Activated CD4-positive, alpha-beta T cell treated with anti-CD3 and anti-CD28 coated beads, Interleukin-2, Interleukin-4, amounts not matched to agents 100 ng/mL and 50 ng/mL, durations not matched to agents 16 hours and 8 hours (primary cell): ENCODE measurements at places on chromosomes 16 and 17.
A peak's percentile ranks its signal among the peaks of the same experiment; 100 is the strongest.

- DNase-seq: peak; percentile 42
Observed at GRCh38 chr16:57694725-57695679, at the start of gene DRC7. DRC7 (plus strand) TSS chr16:57694806; CDS start chr16:57697950, 3,144 bp downstream.

DNA sequence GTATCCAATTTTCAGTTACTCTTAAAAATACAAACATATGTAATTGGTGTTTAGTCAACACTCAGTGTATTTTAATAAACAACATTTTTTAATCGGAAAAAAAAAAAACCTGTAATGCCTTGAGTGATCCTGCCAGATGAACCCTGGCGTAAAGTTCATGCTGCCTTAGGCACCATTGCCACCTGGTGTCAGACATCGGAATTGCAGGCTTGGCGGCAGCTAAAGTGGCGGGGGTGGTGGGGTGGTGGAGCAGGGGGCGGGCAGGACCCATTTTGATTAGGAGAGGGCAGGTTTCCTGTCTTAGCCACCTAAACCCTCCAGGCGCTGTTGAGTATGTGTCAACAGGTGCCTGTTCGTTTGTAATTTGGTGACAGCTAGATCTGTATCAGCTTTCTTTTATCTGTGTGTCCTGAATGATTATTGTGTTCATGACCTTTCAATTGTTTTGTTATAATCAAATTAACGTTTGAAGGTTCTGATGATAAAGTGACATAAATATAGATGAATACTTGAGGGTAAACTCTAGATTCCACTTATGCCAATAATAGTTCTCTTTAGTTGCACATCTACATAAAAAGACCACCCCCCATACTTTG is 588.7 kb downstream of the CDH13 start:
- DNase-seq: peak; percentile 55

DNA sequence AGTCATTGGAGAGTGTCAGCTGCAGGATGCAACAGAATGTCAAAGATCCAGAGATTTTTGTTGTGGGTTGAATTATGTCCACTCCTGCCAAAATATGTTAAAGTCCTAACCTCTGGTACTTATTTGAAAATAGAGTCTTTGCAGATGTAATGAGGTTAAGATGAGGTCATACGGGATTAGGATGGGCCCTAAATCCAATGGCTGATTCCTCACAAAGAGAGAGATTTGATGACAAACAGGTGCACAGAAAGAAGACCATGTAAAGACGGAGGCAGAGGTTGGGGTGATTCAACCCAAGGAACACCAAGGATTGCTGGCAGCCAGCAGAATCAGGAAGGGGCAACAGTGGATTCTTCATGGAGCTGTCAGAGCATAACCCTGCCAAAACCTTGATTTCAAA is 34.5 kb upstream of the USP22 start:
- no peak for DNase-seq

DNA sequence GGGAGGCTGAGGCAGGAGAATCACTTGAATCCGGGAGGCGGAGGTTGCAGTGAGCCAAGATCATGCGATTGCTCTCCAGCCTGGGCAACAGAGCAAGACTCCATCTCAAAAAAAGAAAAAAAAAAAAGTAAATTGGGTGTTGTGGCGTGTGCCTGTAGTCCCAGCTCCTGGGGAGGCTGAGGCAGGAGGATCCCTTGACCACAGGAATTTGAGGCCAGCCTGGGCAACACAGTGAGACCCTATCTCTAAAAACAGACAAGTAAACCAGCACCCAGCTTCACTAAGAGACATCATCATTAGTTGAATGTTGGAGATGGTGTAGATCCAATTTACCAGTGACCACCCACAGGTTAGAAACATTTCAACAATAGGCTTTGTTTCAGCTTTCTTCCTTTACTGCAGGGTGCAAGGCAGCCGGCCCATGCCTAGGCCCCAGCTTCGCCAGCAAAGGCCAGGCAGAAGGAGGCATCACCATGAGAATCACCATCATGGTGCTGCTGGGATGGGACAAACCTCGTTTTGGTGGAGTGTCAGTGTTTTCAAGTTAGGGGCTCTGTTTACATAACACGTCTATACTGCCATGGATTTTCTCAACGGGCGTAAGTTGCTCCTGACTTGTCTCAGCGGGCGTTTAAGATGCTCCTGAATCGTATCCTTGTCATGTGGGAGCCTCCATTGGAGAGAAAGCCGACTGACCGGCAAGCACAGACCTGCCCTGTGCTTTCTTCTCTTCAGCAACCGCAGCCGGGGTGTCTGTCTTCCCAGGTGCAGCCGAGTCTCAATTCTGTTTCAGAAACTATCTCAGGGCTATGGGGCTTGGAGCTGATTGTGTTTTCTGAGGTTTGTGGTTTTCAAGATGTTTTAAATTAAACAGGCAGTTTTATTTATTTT is 7.3 kb downstream of the TCF25 start:
- DNase-seq: no peak

- peak; percentile 81 for DNase-seq
Observed at GRCh38 chr16:87963400-87963799, 12.2 kb downstream of the BANP start.

- no peak for DNase-seq
Observed at GRCh38 chr17:17590141-17590751, 1.3 kb downstream of the PEMT start.

- no peak for DNase-seq
Observed at GRCh38 chr17:56173958-56174835, 20.9 kb downstream of the ANKFN1 start.

DNA sequence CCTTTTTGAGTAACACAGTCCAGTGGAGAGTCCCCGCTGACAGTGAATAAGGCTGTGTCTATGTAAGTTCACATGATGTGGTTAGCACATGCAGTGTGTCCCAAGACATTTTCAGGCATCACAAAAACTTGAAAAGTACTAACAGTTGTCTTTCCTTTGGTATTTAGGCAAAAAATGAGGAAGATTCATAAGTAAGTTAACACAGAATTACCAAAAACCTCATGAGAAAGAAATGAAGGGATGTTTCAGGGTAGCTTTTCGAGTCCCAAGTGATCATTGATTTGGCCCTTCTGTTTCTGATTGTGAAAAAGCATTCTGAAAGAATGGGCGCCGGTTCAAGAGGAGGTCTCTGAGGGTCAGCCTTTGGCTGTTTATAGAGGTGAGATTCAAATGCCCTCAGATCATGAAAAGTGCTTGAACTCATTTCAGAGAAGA is 529 bp upstream of the ASPA start:
- DNase-seq: no peak

GRCh38 chr17:45432405-45433158 is at the start of gene ARHGAP27:
ARHGAP27 (minus strand) TSS chr17:45432870; CDS start chr17:45430279, 2,591 bp downstream.
- DNase-seq: peak; percentile 20

GRCh38 chr17:76398523-76399174 is 14.2 kb downstream of the SPHK1 start:
- DNase-seq: no peak

GRCh38 chr16:15782573-15783365 is 74.1 kb downstream of the MYH11 start:
- DNase-seq: no peak

- DNase-seq: peak; percentile 76
Observed at GRCh38 chr17:41962768-41963434, 3.7 kb upstream of the CNP start.

DNA sequence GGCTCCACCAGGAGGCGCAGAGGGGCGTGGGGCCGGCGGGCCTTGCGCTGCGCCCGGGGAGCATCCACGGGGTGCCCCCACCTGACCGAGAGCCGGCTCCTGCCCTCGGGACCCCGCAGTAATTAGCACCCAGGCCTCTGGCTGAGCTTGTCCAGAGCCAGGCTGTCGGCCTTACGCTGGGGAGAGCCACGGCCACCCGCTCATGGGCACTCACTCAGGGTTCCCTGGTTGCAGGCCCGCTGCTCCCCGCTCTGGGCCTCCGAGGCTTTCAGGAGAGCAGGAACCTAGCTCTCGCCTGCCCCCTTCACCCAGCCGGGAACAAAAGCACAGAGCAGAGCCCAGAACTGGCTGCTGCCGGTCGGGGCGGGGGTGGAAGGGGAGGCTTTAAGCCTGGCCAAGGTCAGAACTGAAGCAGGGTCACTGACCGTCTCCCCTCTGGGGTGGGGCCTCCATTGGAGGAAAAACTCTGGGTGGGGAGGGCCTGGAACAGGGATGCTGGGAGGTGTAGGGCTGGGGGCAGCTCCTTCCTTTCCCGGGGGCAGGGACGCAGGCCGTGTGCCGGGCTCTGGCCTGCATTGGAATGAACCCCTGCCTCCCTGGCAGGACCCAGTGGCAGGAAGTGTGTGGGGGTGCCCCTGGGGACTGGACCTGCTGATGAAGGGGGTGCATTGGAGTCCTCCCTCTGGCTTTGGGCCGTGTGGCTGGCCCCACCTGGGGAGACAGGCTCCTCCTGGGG is 12.3 kb downstream of the GLIS2 start:
- DNase-seq: peak; percentile 36

GRCh38 chr16:81567987-81568748 is 123.6 kb downstream of the CMIP start:
- peak; percentile 11 for DNase-seq

- DNase-seq: peak; percentile 13
Observed at GRCh38 chr16:69340095-69340644, 598 bp downstream of the NIP7 start.

- no peak for DNase-seq
Observed at GRCh38 chr16:62149631-62150030, 113.4 kb upstream of the CDH8 start.

DNA sequence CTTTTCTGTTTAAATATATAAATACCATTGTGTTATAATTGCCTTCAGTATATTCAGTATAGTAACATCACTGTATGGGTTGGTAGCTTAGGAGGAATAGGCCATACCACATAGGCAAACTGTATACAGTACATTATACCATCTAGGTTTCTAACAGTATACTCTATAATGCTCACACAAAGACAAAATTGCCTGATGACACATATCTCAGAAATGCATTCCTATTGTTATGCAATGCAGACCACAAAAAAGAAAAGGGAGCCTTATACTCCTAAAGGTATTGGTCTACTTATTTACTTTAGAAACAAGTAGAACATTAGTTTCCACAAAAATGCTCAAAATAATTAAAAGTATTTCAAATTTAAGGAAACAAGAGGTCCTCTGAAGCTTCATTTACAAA is 47.9 kb downstream of the SETD6 start:
- DNase-seq: no peak

DNA sequence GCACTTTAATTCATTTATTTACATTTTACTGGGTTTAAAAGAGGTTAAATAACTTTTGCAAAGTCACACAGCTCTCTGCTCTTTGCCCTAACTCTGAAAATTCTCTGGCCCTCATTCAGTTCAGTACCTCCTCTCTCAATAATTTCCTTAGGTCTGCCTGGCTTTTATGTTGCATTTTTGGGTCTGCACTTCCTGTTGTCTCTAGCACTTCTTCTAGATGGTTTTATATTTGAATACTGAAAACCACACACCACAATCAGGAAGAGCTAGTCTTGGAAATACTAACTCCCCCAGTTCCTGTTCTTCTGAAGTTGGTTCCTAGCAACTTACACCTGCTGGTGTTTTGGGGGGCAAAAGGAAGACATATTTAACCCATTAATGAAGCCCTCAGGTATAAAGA is 577.9 kb downstream of the HS3ST4 start:
- DNase-seq: no peak

GRCh38 chr16:61684541-61684940 is 351.7 kb downstream of the CDH8 start:
- no peak for DNase-seq

DNA sequence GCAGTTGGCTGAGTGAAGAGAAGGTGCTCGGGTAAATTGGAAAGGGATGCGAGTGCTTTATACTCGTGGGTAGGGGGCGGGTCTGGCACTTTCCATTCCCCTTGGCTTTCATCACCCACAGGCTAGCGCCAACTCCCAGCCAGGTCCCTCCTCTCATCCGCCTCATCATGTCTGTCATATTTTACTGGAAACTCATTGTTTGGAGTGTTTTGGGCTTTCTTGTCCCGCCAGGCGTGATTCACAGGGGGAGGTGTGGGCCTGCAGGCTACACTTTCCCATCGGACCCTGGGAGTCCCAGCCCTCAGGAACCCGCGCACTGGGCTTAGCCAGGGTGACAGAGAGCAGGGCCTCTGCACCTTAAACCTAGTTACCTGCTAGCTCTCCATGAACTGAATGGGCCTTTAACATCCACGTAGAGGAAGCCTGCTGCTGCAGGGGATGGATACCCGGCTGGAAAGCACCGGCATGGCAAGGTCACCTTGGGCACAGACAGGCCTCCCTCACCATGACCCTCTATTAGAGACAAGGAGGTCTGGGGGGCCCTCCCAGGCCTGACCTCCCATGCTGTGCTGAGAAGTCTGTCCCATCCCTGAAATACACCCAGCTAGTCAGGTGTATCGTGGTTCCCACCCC is at the start of gene KRT14:
TSS of gene KRT14 (minus strand) at position 33 of the 633 bp plus-strand sequence. CDS start 61 bp downstream, outside the sequence.
- no peak for DNase-seq

- DNase-seq: no peak
Observed at GRCh38 chr16:20866801-20867200, 33.4 kb downstream of the DCUN1D3 start.

DNA sequence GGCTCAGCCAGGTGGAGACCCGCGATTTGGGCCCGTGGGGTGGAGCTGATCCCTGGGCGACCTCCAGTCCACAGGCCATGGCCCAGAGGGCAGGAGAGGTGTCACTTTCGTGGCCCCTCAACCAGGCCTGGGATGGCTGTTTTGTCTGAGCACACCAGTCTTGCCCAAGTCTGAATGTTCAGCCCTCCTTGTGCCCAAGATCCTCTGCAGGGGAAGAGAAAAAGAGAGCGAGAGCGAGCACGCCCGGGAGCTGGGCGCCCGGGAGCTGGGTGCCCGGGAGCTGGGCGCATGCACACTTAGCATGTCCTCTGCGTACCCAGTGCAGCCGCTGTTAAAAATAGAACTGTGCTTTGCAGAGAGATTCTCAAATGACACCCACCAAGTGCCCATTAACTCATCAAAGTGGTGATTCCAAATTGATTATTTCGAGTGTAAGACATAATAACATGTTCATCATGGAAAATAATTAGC is 403.3 kb upstream of the TNRC6C start:
- no peak for DNase-seq

DNA sequence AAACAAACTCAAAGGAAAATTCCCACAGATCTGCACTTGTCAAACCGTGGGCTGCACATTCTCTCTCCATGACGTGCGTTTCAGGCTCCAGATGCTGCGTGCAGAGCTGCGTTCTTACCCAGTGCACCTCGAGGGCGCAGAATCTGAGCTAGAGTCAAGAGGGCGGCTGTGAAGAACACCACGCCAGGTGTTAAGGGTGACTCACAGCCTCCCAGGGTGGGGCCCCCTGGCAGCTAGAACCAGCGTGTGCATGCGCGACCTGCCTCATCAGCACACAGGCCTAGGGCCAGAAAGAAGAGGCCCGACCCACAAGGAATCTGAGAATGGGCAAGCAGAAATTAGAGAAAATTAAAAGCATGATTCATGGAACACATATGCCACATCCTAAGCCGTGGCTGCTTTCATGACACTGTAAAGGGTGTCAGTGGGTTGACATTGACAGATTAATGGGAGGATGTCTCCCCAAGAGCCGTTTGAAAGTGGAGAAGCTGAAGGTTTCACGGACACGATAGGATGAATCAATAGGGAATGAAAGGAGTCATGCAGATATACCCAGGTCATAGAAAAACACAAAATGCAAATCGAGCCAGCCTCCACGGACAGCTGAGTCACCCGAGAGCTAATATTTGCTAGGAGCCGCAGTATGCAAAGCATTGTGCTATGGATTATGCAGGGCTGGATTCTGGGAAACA is 29.0 kb downstream of the MARCHF10 start:
- DNase-seq: no peak

GRCh38 chr17:42193216-42193968 is 902 bp downstream of the GHDC start:
- DNase-seq: no peak

- no peak for DNase-seq
Observed at GRCh38 chr17:70945386-70945785, 776.1 kb downstream of the KCNJ2 start.

- DNase-seq: no peak
Observed at GRCh38 chr16:85860413-85861094, 38.4 kb upstream of the IRF8 start.
